Liver (tissue), 10 donors: ENCODE measurements at places on chromosomes 2 and 18.

GRCh38 chr2:219596954-219597551 is 604 bp upstream of the STK11IP start:
- DNase-seq, result no peak

GRCh38 chr2:100422320-100423055 is 5.0 kb upstream of the CHST10 start:
- no peak for DNase-seq

- no peak for DNase-seq
Observed at GRCh38 chr18:68314403-68314802, 400.5 kb downstream of the TMX3 start.

DNA sequence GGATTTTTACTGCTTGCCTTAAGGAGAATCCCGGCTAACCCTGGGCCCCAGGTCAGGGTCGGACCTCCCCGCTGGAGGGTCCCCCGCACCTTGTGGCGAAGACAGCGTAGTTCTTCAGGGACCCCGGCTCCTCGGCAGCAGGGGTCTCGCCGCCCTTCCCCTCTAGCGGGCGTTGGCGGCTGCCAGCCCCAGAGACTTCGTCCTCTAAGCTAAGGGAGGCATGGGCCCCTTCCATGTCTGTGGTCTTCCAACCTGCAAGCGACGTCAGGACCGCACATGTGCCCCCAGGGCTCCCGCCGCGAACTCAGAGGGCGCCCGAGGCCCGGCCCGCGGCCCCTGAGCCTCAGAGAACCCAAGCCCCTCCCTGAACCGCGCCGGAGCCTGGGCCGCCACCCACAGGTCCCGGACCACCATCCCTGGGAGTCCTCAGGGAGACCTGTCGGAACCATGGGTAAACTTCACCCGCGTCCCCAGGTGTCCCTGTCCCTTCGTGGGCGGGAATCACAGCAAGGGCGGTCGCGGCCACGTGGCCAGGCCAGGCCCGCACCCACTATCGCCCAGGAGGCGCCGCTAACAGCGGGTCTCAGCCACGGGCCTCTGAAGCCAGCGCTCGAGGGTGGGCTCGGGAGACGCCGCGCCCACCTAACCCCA is 562 bp downstream of the ANKMY1 start:
- DNase-seq, result no peak

- peak; percentile 52 for DNase-seq
Observed at GRCh38 chr2:71226096-71226964, 573 bp downstream of the PAIP2B start.

DNA sequence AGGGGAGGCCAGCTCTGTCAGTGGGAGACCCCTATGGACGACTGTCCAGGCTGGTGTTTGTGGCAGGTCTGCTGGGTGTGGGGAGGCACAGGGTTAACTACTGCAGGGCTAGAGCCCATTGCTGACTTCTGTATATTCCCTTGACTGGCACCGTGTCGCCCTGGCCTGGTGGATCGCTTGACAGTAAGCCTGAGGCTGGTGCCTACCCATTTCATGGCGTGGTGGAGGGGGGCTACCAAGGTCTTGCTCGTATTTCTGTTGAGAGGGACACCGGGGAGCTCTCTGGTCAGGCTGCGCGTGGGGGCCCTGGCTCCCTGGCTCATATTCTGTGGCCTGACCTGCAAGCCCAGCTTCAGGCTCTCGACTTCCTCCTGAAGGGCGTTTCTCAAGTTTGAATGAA is 119.7 kb downstream of the ACOXL start:
- no peak for DNase-seq

DNA sequence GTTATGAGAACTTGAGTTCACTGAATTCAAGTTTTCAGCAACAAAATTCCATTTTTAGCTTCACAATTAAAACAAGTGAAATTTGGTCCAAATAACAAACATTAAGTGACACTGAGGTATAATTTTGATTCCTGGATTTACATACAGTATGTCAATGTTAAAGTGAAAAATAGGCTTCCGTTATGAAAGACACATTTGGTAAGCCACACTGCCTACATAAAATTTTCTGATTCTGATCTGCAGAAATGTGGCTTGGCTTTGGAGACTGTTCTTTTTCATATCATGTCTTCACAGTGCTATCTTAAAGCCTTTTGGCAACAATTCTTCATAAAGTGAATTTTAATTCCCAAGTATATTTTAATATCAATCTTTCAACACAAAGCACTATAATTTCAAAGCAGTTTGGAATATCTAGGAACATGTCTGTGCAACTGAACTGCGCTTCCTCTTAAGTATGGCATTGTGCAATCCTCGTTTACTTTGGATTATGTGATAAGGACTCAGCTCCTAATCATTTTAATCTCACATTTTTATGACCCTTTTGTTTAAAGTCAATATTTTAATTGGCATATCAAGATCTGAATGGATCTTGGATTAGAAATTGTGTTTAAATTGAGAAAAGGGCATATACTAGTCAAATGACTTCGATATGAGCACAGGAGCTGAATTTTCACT is 60.0 kb downstream of the RBMS1 start:
- DNase-seq, result no peak

- DNase-seq, result no peak
Observed at GRCh38 chr2:37550190-37550589, 121.3 kb downstream of the CDC42EP3 start.
